ENCODE measurements at places on chromosomes 6 and 20.

GRCh38 chr20:24821391-24821790, 127.7 kb upstream of the CST7 start:
- DNase-seq: no peak

- peak; percentile 50 for DNase-seq
These were observed 18.5 kb upstream of the C6orf141 start for GRCh38 chr6:49531774-49532569.

DNA sequence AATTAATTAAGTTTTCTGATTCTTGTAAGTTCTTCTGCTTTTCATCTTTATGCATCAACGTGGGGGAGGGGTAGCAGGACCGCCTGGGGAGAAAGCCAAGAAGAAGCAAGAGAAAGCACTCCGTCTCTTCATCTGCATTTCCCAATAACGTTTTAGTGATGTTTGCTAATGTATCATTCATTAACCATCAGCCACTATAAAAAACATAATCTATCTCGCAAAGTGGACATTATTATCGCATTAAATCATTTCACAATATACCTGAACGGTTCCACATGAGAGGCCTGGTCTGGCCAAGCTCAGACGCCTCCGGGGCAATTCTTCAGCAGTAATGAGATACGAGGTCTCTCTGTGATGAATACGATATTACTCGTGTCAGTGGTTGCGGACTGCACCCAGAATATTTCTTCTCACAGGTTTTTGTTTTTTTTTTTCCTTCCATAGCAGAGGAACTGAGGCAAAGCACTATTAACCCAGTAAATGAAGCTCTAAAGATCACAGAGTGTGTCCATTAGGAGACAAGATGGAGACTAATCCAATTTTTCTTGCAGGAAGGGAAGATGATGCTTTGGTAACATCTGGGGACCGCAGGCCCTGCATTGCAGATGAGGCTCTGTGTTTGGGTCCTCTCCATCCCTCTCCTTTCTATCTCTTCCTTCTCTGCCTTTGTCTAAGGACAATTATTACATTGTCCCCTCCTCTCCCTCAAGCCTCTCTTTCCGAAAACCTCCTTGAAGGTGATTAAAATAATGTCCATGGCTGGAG, 156.1 kb downstream of the SLC35B3 start:
- DNase-seq: no peak

DNA sequence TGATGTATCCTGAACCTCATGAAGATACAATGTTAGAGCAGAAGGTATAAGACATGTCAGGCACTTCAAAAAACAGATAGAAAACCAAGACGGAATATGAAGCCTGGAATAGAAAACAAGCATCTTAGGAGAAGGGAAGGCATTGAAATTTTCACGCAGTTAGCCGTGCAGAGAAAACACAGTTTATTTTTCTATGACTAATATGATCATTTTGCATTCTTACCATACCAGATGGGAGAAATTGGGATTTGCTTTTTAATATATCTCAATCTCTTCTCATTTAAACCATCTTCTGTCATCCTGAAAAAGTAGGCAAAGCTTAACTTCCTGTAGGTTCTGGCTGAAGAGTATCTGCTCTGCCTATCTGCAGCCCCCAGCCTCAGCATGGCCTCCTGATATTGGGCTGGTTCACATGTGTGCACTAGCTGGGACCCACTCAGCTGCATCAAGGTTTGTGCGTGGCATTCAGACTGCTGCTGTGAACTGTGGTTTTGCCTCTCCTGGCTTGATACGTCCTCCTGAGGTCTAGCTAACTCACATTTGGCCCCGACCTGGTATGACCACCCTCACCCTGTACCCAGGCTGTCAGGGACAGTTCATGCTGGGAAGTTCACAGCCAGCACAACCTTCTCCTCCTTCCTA, 392.5 kb upstream of the SASH1 start:
- no peak for DNase-seq

GRCh38 chr6:48973491-48973890, 489.6 kb downstream of the MMUT start:
- no peak for DNase-seq

- DNase-seq: no peak
These were observed 270.7 kb upstream of the TAB2 start for GRCh38 chr6:149046822-149047246.

GRCh38 chr20:37567331-37567665, 39.6 kb upstream of the BLCAP start:
- no peak for DNase-seq

All from SW 1271 (cell line).